ENCODE measurements at places on chromosomes 5 and 9.

DNA sequence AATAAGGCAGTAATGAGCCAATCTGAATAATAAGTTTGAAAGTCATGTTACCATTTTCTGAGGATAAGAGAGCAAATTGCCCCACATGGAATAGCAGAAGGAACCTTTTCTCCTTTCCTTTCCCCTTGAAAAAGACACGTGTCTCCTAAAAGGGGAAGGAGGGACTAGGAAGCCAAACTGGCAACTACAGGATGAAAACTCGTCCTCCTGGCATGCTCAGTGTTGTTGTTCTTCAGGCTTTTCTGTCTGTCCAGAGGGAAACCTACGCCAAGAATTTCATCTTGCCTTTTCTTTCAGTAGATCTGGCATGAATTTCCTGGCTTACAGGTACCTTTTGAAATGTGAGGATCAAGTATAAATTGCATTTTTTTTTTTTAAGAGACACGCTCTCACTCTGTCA is 355.9 kb upstream of the TLE4 start:
- DNase-seq = no peak

GRCh38 chr9:107935931-107936330 is 446.4 kb upstream of the KLF4 start:
- DNase-seq = no peak

DNA sequence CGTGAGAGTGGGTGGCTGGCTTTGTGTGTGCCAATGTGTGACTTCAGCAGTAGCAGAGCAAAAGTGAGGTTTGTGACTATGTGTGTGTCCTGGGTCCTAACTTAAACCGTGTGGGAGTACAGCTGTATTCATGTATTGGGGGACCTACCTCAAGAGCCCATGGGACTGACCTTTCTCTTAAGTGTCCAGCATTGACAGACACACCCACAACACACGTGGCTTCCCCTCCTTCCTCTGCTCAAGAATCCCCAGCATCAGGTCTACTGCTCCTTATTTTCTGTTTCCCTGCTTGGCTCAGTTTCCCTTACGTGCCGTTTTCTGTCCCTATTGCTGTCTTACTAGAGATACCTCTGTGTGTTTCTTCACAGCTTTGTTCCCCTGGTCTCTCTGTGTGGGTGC is 616 bp downstream of the IL11RA start:
- no peak for DNase-seq

DNA sequence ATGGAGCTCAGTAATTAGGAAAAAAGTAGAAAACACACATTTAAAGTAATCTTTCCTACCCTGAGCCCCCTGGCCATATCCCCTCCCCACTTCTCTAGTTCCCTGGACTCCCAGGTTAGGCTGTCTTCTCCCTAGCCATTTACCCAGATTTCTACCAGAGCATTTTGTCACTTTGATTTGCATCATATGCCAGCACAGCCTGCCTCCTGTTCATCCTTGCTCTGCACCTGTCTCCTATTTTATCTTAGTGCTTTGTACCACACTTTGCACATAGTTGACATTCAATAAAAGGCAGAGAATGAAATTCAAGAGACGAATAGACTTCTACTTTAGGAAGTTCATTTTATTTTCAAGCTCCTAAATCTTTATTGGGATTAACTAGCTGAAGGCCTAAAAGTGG is 344.5 kb downstream of the EBF1 start:
- DNase-seq = no peak

GRCh38 chr5:142915813-142916424 is 145.7 kb downstream of the ARHGAP26 start:
- DNase-seq = peak; percentile 35

DNA sequence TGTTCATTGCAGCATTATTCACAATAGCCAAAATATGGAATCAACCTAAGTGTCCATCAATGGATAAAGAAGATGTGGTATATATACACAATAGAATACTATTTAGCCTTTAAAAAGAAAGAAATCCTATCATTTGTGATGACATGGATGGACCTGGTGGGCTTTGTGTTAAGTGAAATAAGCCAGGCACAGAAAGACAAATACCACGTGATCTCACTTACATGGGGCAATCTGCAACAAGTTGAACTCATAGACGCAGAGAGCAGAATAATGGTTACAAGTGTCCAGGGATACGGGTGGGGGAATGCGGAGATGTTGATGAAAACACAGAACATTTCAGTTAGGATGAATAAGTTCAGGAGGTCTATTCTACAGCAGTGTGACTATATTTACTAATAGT is 66.4 kb upstream of the ALDH1B1 start:
- no peak for DNase-seq

- no peak for DNase-seq
These were observed 597 bp upstream of the TMEM250 start for GRCh38 chr9:136119061-136119882.

- no peak for DNase-seq
These were observed 12.1 kb downstream of the NR4A3 start for GRCh38 chr9:99833735-99834134.

- peak; percentile 57 for DNase-seq
These were observed 52.7 kb downstream of the RNF145 start for GRCh38 chr5:159156426-159157238.

DNA sequence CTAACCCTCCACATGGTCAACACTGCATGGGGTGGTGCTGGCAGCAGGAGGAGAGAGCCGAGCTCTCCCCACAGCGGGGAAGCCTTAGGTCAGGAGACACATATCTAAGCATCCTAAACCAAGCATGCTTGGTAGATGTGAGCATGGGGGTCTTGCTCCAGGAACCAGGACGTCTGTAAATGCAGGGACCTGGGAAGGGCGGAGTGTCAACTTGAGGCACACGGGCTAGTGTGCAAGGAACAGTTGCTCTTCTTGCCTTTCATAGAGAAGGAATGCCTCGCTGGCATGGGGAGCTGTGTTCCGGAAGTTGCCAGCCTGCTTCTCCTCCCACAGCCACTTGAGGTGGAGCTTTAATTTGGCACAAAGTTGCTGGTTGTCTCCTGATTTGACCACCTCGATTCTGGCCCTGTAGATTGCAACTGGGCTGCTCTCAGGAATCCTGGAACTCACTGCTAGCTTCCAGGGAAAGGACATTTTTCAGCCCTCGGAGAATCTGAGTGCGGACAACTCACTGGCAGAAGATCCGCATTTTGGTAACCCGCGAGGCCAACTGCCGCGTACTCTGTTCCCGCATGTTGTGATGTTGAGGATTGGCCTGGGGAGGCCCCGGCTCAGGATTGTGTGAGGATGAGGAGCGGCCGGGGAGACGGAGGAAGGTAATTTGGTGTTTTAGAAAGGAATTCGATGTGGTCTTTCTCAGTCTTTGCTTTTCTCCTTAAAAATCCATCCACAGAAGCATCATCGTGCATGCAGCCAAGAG is 370.3 kb upstream of the IRX1 start:
- no peak for DNase-seq

- DNase-seq = peak; percentile 41
These were observed 82.5 kb downstream of the SEMA6A start for GRCh38 chr5:116492016-116492623.

DNA sequence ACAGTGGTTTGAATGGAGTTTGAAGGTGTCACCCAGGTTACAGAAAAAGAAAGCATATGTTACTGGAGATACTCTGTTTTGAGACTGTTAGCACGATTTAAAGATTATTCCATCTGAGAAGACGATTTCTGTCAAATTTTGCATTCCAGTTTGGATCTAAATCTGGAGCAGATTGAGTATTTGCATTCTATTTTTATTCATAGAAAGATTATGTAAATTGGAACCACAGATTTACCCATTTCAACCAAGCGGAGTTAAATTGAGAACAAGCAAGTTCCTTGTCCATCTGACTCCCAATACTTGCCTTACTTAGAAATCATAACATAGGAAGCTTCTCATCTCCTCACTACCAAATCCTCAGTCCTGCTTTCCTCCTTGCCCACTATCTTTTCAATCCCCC is 255.7 kb downstream of the CHSY3 start:
- DNase-seq = no peak

DNA sequence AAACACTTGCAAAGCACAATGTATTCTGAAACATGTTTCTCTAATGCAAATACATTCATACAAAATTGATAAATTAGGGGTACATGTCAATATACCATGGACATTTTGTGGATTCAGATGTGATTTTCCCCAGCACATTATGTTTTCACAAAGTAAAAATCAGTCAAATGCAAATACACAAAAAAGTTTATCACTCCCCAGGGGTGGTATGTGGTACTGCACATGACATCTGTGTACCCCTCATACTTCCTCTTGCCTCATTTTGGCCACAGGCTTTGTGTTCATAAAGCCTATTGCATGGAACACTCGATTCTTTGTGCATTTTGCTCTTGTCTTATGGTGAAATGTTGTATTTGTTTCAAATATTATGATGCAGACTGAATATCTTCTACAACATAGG is 116.8 kb upstream of the PDE4D start:
- DNase-seq = no peak

GRCh38 chr9:36093384-36093783 is 43.1 kb upstream of the GLIPR2 start:
- DNase-seq = no peak

DNA sequence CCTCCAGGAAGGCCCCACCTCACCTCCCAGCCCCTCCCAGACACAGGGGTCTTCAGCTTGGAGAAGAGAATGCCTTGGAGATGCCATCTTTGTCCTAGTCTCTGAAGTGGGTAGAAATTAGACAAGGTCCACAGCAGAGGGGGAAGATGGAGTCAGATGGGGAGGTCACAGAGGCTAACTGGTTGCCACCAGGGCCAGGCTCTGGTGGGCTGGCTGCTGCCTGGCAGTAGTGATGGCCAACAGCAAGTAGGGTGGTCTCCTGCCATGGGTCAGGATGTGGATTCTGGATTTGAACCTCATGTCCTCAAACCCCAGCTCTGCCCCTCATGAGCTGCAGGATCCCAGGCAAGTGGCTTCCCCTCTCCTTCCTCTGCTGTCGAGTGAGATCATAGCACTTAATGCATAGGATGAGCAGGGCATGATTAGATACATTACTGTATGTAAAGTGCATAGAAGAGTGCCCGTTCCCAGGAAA is 38.7 kb upstream of the NEK6 start:
- no peak for DNase-seq

DNA sequence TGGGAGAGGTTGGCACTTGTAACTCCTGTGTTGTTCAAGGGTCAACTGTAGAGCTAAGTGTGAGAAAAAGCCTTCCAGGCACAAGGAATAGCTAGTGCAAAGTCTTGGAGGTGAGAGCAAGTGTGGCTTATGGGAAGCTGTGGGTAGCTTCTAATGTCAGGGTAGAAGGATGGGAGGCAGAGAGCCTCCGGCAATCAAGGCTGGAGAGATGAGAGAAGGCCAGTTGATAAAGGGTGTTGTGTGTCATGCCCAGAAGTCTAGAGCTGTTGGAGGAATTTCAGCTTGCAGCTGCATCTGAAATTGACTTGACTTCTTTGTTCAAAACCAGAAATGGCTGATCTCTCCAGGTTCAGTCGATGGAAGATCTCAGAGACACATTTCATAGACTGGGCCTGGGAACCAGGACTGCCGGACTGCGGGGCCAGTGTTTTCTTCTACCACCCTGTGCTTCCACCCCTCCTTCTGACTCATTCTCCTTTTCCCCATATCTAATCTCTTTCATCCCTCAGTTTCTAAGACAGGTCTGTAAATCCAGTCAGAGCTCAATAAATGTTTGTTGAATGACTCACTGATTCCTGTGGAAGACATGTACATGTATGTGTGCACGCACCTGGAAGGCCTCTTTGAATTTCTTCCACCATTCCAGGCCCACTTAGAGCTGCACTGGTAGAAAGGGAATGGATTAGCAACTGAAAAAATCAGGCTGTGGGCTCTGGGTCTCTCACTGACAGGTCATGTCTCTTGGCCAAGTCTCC is 67.8 kb upstream of the KLF4 start:
- DNase-seq = no peak

DNA sequence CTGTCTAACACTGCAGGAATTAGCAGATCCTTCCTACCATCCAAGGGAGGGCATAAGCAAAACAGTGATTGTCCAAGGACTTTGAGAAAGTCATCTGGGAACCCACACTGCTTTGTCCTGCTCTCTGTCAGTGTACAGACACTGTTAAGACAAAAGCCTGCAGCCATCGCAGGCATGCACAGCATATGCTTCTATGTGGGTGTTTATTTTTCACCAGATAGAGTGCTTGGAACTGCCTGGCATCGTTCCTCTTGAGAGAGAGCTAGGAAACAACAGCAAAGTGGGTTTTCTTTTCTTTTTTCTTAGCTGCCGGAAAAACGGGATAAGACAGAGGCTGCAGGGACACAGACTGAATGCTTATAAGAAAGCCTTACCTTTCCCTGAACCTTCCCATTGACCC is 212.3 kb downstream of the ICE1 start:
- DNase-seq = no peak

GRCh38 chr5:109479260-109479860 is 69.6 kb upstream of the PJA2 start:
- no peak for DNase-seq

- no peak for DNase-seq
These were observed 22.5 kb upstream of the SHB start for GRCh38 chr9:38091310-38092199.

DNA sequence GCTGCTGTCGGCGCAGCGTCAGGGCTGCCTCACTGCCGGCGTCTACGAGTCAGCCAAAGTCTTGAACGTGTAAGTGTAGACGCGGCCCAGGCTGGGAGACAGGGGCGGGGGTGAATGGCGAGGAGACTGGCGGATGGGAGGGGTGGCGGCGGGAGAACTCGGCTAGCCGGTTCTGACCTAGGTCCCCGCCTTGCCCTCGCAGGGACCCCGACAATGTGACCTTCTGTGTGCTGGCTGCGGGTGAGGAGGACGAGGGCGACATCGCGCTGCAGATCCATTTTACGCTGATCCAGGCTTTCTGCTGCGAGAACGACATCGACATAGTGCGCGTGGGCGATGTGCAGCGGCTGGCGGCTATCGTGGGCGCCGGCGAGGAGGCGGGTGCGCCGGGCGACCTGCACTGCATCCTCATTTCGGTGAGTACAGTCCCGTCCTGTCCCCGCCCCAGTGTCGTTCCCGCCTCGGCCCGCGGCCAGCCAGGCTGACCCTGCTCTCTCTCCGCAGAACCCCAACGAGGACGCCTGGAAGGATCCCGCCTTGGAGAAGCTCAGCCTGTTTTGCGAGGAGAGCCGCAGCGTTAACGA is 745 bp downstream of the GADD45G start:
- DNase-seq = no peak

GRCh38 chr5:141779503-141779973 is 97.5 kb upstream of the ARAP3 start:
- no peak for DNase-seq

DNA sequence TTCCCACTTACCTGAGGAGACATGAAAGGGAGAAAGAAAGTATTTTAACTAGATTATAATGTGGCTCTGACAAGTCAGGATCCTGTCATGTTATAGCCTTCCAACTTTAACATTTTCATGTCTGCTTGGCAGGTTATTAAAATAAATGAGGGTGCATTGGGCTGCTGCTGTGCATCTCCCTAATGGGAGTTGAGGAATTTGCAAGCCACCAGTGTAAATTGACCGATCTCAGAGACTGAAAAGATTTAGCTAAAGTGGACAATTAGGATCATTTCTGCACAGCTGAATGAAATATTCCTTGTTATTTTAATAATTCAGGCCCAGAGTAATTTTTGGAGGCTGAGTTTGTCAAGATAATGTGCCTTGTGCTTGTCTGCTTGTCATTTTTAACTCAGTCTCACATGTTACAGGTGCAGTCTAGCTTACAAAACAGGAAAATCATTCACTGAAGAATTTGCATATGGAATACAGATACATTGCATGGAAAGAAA is 366.3 kb upstream of the ADAMTS16 start:
- no peak for DNase-seq

- DNase-seq = no peak
These were observed 2.1 kb downstream of the FBLL1 start for GRCh38 chr5:168531191-168531590.

All from HTR-8/SVneo (cell line).